LNCaP clone FGC (cell line): ENCODE measurements at places on chromosomes 16 and 17.
A peak's percentile ranks its signal among the peaks of the same experiment; 100 is the strongest.

DNA sequence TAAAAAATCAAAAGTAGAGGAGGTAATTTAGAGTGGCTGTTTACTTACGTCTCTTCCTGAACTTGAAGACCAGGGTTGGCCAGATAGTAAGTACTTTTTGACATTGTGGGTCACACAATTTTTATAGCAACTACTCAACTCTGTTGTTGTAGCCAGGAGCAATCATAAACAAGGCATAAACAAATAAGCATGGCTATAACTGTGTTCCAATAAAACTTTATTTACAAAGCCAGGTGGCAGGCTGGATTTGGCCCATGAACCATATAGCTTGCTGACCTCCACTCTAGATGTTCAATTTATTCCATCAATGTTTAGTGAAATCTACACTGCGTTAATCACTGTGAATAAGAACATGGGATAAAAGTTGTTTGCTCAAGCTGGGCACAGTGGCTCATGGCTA lies 500.4 kb upstream of the ERCC4 start:
- peak; percentile 34 for DNase-seq

GRCh38 chr17:78658281-78658785 lies 81.1 kb upstream of the DNAH17 start:
- no peak for DNase-seq

- DNase-seq: no peak
Observed at GRCh38 chr17:44918006-44918405, 2.7 kb upstream of the GFAP start.

DNA sequence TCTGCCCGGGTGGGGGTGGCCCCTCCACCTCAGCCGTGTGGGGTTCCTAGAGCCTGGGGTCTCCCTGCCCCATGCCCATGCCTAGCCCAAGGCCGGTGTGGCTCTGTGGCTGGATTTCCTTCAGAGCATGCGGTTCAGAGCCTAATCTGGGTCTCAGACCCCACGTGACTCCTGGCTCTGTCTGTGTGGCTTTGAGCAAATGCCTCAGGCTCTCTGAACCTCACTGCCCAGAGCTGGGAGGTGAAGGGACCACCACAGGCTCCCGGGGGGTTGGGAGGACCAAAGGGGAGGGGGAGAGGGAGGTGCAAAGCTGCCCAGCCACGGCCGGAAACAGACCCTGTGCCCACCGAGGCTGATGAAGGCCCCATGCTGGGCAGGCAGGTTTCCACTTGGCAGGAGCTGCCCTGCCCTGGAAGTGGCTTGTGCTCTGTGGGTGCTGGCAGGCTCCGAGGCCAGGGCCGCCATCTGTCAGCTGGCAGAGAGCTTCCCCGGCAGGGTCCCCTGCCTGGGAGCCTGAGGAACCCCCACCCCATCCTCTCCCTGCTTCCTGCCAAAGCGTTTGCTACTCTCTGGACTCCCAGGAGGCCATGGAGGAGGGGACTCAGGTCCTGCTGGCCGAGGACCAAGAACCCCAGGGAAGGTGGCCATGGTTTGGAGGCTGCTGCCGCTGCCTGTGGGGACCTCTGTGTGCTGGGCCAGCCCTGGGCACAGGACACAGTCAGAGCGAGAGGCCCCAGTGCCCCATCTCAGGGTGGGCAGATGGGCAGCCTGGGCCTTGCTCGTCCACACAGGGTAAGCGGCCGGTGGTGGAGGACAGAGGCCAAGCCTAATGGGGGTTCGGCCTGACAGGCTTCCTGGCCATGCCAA lies 4.0 kb downstream of the CDH15 start:
- DNase-seq: no peak

DNA sequence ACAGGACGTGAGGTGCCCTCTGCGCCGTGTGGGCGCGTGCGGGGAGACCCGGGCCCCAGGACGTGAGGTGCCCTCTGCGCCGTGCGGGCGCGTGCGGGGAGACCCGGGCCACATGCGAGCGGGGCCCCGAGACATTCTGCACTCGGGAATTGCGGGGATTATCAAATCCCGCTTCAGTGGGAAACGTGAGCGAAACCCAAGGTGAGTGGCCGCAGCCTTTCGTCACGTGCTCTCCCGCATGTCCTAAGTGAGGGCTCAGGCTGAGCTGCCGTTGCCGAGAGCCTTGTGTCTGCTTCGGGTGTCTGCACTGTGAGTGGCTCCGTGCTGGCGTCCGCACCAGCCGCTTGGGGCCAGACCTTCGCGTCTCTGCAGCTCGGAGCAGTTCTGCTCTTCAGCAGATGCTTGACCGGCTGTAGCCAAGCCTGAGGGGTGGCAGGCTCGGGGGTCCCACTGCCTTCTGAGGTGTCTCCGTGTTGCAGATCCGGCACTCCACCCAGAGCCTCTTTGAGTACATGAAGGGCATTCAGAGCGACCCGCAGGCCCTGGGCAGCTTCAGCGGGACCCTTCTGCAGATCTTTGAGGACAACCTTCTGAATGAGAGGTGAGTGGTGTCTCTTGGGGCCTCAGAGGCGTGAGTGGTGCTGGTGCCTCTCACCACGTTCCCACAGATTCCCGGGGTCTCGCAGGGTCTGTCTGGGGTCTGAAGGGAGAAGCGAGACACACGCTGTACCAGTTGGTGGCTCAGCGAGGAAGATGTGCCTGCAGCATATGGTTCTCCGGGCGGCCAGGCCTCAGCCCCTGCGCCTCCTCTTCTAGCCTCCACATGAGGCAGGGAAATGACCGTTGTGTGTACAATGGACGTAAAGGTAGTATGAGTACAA lies 90.5 kb upstream of the ZNF750 start:
- DNase-seq: no peak

DNA sequence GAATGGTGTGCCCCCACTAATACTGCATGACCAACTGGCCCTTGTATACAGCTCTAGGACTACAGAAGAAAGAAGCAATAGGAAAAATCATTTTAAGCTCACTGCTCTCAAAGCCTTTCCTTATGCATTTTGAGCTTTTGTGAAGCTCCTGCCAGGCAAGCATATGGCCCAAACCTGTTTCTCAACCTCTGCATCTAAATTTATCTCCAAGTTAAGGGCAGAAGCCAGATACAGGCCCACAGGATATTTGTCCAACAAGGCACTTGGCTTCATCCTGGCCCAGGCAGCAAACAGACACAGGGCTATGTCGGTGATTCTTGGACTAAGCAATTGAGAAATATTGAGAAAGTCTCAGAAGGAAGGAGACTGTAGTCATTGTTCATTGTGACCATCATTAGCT lies 43.9 kb downstream of the CCT6B start:
- peak; percentile 79 for DNase-seq

- DNase-seq: no peak
Observed at GRCh38 chr17:29505836-29506235, 61.0 kb downstream of the ABHD15 start.

GRCh38 chr16:8956265-8957062 lies 7.2 kb downstream of the USP7 start:
- DNase-seq: no peak

DNA sequence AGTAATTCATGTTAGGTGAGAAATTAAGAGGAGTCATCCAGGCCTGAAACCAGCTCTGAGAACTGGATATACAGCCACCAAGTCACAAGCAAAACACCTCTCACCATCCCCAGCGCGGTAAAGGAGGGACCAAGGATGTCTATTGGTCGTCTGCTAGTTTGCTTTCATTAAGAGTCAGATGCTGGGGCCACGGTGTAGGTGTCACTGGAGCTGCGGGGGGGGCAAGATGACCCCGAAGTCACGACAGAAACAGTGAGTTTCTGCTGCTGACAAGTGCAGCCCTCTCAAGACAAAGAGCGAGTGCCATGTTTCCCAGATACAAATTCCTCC lies 790 bp downstream of the NCBP3 start:
- no peak for DNase-seq

GRCh38 chr16:11302977-11303376 lies 21.8 kb upstream of the PRM1 start:
- no peak for DNase-seq

GRCh38 chr17:68255731-68256538 lies 8.1 kb downstream of the AMZ2 start:
- no peak for DNase-seq

DNA sequence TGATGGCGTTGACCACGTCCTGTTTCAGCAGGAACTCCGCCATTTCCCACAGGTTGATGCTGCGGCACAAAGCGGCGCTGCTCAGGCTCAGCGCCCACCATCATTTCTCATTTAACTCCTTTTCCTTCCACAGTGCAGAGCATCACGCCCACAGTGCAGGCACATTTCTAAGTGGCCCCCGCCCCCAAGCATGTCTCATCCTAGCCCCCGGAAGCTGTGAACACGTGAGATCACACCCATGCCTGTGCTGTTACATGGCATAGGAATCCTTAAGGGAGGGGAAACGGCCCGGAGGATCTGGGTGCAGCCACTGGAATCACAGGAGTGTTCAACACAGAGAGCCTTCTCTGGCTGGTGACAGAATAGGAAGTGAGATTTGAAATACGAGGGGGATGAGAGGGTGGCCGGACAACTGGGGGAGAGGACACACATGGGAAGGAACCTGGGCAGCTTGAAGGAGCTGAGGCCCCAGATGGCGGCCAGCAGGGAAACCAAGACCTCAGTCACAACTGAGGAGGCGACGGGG lies 4.7 kb downstream of the NAGPA start:
- DNase-seq: no peak

GRCh38 chr17:61694095-61694494 lies 103.1 kb upstream of the NACA2 start:
- no peak for DNase-seq

- no peak for DNase-seq
Observed at GRCh38 chr17:28765038-28765437, 21.2 kb downstream of the TRAF4 start.

DNA sequence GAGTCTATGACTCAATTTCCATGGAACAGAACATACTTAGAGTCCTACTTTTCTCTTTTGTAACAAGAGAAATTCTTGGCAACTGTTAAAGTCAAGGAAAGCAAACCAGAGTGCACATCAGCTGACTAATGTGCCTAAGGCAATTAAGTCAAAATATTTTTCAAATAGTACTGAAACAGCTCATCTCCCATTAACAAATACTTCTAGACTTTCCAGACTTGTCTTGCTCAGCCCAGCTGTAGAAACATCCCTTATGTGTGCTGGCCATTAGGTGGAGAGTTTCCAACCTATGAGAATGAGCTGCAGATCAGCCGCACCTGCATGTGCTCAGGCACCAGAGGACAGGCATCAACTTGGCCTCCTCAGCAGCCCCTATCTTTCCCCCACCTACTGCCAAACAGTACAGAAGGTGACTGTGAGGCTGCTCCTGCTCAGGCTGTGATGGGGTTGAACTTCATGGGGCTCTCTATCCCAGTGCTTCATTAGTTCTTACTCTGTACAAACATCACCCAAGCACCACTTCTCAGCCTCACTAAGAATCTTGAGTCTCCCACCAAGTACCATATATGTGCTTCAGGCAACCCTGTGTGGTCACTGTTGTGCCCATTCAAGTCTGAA lies 32.2 kb downstream of the TEX2 start:
- no peak for DNase-seq

DNA sequence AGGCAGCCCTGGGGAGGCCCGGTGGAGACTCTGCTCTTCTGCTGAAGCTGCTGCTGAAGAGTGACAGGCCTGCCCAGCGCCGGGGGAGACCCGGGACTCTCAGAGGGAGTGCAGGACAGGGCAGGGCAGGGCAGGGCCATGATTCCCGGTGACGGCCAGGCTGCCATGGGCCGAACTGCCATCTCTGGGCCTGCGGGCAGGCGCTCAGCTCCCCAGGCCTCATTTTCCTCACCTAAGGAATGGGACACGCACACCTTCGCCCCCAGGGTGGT lies 22.6 kb upstream of the SSTR5 start:
- DNase-seq: no peak

- DNase-seq: no peak
Observed at GRCh38 chr17:59230764-59231163, 10.5 kb downstream of the GDPD1 start.

- DNase-seq: no peak
Observed at GRCh38 chr16:87210894-87211293, 106.3 kb downstream of the C16orf95 start.

DNA sequence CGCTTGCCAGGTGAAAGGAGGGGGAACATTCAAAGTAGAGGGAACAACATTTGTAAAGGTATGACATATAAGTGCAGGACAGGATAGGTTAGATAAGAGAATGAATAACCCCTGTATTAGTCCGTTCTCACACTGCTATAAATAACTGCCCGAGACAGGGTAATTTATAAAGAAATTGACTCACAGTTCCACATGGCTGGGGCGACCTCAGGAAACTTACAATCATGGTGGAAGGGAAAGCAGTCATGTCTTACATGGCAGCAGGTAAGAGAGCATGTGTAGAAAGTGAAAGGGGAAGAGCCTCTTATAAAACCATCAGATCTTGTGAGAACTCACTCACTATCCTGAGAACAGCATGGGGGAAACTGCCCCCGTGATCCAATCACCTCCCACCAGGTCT lies 223.8 kb downstream of the SOX9 start:
- no peak for DNase-seq

GRCh38 chr16:47392081-47392480 lies 68.8 kb downstream of the ITFG1 start:
- no peak for DNase-seq

DNA sequence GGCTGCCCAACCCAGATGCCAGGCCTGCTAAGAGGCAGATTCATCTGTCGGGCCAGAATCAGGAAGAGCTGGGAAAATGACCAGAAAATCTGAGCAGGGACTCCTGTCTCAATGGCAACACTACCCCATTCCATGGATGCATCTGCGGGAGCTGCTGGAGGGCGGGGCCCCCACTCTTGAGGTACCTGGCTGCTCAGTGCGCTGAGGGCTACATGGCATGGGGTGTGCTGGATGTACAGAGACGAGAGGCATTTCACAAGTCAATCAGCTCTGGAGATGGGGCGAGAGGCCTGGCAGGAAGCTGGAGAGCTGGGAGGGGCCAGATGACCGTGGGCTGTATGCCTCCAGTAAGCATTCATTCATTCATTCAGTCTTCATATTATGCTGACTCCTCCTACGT lies 6.4 kb downstream of the SDK2 start:
- no peak for DNase-seq

- peak; percentile 100 for DNase-seq
Observed at GRCh38 chr16:3696425-3697218, 20.7 kb downstream of the TRAP1 start.

DNA sequence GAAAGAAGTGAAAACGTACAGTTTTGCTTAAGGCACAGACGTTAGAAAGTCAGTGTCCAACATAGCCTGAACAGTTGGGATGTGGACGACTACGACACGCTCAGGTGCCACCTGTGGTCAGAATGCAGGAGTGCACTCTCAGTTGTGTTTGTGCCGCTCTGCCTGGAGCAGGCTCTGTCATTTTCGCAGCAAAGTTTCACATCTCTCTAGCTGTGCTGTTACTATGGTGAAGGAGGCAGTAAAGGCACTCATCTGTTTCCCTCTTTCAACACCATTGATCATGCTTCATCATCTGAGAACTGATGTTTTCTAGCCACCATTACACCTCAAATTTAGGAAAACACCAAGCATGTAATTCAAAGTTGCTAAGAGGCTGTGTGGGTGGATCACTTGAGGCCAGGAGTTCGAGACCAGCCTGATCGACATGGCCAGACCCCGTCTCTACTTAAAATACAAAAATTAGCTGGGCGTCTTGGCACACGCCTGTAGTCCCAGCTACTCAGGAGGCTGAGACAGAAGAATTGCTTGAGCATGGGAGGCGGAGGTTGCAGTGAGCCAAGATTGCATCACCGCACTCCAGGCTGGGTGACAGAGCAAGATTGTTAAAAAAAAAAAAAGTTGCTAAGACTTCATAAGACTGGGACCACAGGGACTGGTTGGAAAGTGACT lies 44.9 kb upstream of the DNAJA2 start:
- peak; percentile 49 for DNase-seq

- DNase-seq: no peak
Observed at GRCh38 chr17:76270127-76270592, 5.0 kb downstream of the UBALD2 start.
